ENCODE measurements at places on chromosomes 2 and 18.
A peak's percentile ranks its signal among the peaks of the same experiment; 100 is the strongest.

DNA sequence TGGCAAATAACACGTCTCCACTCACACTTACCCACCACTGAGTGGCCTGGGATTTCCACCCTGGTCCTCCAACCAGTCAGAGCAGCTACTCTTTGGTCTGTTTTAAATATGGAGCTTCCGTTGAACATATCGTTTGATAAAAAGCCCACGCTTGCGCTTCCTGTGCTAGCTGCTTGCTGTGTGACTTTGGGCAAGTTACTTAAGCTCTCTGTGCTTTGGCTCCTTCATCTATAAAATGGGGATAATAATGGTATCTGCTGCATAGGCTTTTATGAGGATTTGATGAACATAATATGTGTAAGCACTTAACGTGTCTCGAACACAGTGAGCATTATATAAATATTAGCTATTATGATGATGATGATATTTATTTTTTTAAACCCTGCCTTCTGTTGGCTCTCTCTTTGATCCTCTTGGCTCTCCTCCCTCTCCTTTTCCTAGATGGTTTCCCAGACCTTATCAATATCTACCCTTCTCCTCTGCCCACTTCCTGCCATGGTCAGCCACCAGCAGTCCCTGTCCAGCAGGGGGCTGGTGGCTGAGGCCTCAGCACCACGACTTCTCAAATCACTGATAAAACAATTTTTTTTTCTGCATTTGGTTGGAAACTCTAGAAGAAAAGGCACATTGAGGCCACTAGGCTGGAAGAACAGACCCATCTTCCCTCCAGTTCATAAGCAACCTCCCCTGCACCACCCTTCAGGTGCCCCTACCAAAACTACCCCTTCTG, 191.9 kb downstream of the LOXHD1 start:
- no peak for DNase-seq

DNA sequence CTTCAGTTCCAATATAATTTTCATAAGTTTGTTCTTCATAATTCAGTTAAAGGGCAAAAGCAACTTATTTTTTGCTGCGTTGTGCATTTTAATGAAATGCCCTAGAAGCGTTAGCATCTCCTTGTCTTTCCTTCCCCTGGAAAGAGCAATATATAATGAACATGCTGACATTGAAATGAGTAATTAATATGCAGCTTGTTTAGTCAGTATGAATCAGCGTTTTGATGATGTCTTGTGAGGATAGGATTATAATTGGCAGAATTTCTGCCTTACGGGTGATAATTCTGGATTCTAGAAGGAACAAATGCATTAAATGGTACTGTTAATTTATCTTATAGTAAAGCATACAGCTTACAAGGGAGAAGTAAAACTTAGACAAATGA, 152.3 kb upstream of the MMADHC start:
- no peak for DNase-seq

DNA sequence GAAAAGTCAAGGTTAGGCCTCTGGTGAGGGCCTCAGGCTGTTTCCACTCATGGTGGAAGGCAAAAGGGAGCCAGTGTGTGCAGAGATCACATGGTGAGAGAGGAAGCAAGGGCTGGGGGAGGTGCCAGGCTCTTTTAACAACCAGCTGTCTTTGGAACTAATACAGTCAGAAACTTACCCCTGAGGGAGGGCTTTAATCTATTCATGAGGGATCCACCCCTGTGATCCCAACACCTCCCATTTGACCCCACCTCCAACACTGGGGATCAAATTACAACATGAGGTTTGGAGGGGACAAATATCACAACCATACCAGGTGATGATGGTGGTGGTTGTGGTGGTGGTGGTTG, 10.9 kb downstream of the POLI start:
- no peak for DNase-seq

- DNase-seq: no peak
Measured at GRCh38 chr18:67778016-67778415, 261.5 kb upstream of the DSEL start.

DNA sequence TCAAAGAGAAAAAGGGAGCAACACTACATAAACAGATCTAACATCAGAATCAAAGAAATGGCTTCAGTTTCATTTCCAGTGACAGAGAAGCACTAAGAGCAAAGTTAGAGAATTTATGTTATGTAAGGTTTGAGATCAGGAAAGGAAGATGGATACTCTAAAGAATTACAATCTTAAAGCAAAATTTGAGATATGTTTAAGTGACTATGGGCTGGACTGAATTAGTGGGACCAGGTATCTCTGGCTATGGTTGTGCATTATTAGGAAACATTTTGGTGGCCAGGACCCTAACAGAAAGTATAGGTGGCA, 208.2 kb downstream of the CCDC178 start:
- DNase-seq: no peak

DNA sequence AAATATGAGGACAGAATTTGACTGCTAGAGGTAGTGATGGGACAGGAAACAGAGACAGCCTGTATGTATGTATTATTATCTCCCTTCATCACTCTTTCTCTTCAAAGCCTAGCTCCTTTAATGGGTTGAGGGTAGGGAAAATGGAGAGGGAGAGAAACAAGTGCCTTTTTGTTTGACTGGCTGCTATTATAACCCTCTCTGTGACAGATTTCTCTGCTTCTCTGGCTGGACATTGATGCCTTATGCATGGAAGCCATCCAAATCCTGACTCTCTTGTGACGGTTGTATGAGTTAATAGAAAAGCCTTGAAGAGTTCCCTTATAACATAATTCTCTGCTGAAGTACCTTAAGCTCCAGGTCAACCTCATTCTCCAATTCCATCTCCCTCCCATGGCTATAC, 118.5 kb upstream of the COL5A2 start:
- no peak for DNase-seq

DNA sequence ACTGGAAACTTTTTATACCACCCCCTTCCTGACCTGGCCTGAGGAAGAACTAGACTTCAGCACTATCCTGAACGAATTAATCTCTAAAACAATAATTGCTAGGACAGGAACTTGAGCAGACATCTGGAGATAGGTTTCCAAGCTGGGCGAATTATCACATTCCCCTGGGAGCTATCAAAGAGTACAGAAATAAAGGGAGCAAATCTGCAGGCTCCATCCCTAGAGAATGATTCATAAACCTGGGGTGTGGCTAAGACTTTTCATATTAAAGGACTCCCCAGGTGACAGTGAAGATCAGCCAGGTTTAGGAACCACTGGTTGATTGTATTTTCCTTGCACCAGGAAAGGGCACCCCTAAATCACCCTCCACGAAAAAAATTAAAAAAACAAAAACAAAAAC, 105.6 kb upstream of the NOL4 start:
- DNase-seq: no peak

DNA sequence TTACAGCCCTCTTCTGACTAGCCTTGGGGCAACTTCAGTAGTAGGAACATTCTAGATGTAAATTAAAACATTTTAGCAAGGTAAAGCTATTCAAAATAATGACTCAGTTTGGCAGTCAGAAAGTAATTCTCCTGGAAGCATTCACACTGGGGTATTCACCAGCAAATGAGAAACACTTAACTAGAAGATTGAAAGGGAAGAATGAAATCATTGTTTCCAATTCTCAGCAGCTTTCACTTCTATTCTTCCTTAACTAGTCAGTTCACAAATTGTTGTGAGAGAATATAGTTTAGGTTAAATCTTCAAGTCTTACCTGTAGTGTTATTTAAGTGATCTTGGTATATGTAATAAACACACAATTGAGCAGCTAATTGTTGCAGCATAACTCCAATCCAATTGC, 1135.6 kb upstream of the FAM98A start:
- DNase-seq: no peak

GRCh38 chr18:40911582-40912254, 1043.3 kb upstream of the PIK3C3 start:
- DNase-seq: no peak

DNA sequence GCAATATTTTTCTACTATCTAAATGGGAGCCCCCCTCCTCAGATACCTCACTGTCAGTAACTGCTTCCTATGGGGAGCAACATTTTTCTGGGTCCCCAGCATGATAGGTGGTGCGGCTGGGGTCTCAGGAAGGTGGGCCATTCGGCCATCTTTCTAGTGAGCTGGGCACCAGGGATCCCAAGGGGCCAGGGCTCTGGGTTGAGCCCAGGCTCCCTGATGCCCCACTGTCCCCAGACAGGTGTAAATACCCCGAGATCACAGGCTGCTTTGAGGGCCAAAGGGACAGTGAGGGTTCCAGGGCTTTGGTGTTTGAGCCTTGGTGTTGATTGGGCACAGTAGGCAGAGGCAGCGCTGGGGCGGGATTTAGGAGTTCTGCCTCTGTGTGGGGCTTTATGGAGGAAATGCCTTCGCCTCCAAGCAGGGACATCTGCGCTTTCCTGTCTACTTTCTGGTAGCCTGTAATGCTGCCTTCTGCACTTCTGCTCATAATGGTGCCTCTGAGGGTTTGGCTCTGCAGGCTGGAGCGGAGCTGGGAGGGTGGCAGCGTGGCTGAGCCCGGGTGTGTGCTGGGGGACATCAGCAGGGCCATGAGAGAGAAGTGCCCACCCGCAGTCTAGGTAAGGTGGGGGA, 5.3 kb downstream of the ITM2C start:
- DNase-seq: peak; percentile 27

DNA sequence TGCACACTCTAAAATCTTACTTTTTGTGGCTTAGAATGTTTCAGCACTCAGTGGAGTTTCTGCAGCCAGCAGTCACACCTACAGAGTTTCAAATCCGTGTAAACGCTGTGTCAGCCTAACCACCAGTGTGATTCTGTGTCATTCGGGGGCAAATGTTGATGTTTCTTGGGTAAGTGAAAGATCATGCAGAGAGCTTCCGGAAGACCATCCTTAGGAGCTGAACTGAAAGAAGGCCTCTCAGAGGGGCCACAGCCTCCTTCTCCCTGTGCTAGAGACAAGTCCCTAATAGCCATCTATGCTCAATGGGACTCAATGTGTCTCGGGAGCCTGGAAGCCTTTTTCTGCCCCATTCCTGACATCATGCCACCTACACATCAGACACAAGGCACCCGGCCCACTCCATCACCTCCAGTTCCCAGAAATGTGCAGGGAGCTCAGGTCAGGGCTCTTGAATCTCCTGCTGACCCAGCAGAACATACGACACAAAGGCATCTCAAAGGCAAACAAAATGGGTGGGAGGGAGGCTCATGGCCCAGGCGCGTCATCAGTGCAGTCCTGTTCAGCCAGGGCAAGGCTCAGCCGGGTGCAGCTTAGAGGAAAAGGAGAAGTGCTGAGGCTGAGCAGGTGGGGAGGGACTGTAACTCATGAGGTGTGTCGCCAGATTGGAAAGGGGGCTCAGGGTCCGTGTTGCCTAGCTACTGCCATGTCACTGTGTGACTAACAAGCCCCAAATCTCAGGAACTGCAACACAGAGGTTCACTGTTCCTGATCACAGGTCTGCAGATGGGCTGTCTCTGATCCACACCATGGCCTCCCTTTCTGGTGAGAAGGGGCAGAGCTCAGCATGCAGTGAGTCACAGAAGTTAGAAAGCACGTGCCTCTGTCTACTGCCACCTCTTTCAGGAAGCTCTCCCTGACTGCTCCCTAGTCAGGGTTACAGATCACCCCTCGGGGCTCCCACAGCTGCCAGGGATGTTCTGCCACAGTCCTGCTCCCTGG, 82.0 kb downstream of the SMAD7 start:
- peak; percentile 42 for DNase-seq

GRCh38 chr18:72871091-72871490, 3.3 kb upstream of the NETO1 start:
- no peak for DNase-seq

DNA sequence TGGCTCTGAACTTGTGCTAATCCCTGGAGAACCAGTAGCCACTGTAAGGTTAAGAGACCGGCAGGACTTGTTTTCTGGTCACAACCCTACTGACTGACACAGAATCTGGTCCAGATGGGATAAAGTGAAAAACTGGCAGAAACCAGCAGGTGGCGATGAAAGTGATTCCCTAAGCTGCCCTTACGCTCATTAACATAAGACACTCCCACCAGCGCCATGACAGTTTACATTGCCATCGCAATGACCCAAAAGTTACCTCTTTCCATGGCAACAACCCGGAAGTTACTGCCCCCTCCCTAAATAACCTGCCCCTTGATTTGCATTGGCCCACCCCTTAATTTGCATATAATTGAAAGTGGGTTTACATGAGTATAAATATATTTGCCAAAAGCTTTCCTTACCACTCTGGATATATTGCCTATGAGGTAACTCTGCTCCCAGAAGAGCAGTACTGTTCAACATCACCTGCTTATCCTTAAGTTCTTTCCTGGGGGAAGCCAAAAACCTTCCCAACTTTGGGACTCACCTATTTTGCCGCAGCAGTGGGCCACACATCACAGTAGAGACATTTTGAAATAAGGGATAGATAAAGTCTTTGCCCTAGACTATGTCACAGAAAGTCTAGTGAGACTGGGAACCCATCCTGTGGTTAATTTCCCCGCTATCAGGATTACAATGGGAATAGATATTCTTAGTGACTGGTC, 35.8 kb upstream of the AFF3 start:
- DNase-seq: no peak

DNA sequence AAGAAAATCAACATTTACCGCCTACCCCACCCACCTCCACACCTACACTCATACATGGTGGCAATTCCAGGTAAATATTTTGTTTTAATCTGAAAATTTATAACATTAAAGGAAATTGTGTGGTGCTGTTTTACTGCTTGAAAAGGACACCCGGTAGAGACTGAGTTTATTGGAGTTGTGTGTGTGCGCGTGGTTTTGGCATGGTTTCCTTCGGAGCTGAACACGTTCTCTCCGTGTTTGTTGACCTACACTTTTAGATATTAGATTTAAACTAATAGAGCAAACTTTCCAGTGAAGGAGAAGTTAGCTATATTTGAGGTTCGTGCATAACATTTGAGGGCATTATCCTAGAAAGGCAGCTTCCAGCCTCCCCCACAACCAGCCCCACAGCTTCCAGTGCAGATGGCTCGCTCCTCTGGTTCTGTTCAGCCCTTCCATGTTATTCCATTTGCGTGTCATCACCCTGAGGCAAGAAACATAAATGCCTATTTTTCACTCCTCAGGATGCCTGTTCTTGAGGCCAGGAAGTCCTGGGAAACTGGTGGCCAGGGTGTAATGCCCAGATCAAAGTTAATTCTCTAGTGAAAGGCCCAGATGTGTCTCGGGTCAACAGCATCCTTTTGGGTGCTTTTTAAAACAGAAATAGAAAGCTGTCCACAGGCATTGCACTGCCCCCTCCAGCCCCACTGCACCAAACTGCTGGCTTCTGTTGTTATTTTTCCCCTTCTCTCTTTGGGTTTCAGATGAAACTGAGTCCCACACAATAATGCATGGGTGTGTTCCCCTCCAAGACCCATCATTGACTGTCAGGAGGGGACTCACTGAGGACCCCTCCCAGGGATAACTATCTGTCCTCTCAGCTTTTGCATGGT, 190.2 kb downstream of the SETBP1 start:
- DNase-seq: no peak

Measured in activated CD4-positive, CD25-positive, alpha-beta regulatory T cell treated with anti-CD3 and anti-CD28 coated beads, Interleukin-2, amount 50 U/mL, for 72 hours (primary cell).